ENCODE measurements at places on chromosomes 5 and 9.
A peak's percentile ranks its signal among the peaks of the same experiment; 100 is the strongest.

DNA sequence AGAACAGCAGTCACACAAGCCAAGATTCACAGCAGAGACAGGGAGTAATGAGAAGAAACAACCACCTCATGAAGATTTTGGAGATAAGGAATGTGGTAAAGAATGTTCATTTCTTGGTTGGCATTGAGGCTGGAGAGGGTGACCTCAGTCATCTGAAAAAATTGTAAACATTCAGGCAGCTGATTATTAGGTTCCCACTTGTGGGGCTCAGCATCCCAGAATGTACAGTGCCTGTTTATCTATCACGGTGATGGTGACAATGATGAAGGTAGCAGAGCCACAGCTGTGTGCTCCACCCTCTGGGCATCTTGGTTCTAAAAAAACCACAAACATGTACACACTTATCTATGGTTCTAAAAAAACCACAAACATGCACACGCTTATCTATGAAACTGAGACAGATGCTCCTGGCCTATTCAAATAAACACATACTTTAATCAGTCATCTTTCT, 143.9 kb upstream of the MOCS2 start:
- DNase-seq: no peak

DNA sequence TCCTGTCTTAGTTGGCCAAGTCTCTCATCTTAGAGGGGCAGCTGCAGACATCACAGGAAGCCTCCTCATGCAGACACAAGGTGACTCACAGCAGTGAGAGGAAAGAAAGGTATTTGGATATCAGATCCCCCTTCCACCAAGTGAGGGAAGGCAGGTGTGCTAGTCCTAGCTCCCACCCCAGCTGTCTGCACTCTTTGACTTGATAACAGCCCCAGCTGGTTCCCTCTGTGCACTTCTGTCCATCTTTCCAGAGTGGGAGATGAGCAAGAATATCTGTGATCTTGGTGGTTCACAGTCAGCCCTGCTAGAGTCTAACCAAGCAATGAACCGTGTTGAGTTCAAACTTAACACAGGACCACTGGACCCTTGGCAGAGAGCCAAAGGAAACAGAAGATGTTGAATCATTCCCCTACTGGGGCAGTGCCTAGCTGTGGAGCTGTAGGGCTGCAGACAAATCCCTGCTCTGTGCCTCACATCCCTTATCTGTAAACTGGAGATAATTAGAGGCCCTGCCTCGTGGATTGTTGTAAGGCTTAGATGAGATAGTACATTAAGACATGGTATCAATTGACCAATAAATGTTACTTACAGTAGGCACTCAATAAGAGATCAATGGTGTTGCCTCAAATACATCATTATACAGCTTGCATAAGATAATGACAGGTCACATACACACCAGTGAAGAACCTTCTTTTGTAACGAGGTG, 39.1 kb downstream of the SH3RF2 start:
- DNase-seq: no peak

DNA sequence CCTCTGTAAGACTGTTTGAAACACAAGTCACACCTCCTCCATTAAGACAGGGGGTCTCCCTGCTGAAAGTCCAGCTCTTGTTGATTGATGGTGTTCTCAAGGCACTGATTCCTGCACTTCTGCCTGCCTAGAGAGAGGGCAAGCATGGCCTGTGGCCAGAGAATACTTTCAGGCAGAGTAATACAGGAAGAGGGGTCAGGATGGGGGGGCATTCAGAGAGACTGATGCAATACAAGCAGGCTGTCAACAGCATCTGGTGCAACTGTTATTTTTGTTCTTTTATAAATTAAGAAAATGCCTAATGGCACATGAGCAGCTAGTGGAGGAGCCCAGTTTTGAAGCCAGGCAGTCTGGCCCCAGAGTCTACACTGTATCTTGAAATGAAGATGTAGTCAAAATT, 302.2 kb downstream of the DIRAS2 start:
- DNase-seq: no peak

DNA sequence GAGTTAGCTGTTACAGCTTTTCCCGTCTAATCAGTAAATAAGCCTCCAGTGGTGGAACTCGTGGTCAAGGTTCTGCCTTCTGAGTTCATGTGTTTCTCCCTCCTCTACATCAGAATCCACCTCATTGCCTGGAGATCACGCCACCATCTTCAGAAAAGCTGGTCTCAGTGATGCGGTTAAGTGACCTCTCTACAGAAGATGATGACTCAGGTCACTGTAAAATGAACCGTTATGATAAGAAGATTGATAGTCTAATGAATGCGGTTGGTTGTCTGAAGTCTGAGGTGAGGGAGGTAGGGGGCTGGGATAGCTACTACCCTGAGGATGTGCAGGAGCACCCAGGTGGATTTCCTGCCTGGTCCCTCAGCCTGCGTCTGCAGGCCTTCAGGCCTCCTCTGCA, 13.3 kb downstream of the ODF2 start:
- no peak for DNase-seq

- peak; percentile 73 for DNase-seq
These were observed 5.1 kb upstream of the CDX1 start for GRCh38 chr5:150161242-150162141.

DNA sequence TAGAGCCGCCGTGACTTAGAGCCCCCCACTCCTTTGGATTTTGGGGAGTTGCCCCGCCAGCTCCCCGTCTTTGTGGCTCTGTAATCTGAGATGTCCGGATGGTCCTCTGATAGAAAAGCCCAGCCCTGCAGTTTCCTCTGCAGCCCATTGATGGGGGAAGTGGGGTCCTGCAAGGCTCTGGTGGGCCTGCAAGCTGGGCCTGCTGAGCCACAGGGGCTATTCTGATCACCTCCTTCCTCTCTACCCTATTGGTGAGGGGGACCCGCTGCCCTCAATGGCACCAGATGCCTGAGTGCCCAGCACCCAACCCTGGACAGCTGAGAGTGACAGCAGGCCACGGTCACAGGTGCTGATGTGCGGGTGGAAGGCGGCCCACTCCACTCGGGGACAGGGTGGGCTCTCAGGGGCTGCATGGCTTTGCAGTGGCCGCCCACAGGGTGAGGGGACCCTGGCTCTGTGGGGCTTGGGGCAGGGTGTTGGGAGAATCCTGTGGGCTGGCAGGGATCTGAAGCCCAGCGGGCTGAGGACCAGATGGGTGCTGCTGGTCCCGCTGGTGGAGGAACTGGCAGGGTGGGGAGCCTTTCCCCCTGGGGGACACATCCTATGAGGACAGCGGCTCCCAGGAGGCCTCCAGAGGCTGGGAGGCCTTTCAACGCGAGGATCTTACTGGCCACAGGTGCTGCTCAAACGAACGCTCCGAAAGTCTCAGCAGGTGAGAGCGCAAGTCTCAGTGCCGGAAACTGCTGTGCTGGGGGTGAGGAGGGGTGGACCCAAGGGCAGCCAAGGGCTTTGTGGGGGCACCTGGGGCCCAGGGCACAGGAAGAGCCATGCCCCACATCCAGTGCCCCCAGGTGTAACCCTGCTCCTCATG, 30.0 kb upstream of the LPCAT1 start:
- DNase-seq: no peak

GRCh38 chr5:1118738-1119137, 6.9 kb upstream of the SLC12A7 start:
- no peak for DNase-seq

GRCh38 chr5:159452480-159453167, 122.3 kb upstream of the IL12B start:
- no peak for DNase-seq

DNA sequence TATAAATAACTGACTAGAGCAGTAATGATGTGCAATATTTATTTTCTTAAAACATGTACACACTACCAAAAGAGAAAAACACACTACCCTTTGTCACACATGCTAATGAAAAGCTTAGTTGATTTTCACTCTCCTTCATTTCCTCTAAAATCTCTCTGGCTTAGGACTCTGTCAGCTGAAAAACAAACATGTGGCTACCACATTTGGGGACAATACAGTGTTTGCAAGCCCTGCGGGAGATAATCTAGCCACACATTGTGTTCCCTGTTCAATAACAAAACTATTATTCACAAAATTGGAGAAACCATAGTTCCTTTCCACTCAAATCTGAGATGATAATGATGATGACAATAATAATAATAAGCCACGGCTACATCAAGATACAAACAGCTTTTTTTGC, 3.5 kb upstream of the LOX start:
- DNase-seq: no peak

DNA sequence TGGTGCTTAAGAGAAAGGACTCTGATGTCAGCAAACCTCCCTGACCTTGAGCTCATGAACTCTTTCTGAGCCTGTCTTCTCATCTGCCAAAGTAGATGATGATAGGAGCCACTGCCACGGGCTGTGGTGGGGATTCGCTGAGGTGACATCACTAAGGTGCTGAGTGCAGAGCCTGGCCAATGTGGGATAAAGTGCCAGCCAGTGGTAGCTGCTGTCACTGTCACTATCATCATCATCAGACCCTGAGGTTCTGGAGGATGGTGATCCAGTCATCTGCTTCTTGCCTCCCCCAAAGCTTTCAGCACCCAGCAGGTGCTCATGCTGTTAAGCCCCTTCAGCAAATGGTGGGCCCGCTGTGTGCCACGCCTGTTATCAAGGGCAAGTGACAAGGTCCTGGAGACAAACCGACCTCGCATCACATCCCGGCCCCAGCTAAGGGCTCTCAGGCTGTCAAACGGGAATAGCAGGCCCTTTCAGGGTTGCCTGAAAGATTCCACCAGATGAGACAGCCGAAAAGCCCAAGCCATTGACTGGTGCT, 6.4 kb downstream of the FPGS start:
- DNase-seq: no peak

DNA sequence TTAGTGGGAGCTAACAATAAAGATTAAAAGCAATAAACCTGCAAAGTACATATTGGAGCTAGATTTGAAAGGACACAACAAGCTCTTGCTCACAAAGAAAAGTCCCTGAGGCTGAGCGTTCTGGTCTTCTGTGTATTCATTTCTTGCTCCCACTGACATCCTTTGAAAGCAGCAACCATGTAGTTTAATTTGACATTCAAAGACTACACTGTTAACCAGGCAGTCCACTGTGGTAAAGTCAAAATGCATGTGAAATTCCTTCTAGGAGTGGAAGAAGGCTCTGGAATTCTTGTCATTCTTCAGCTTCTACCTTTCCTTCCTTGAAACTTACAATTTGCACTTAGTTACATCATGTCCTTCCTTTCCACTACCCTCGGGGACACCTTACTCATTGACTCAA, 480.7 kb downstream of the CSNK1G3 start:
- DNase-seq: no peak

DNA sequence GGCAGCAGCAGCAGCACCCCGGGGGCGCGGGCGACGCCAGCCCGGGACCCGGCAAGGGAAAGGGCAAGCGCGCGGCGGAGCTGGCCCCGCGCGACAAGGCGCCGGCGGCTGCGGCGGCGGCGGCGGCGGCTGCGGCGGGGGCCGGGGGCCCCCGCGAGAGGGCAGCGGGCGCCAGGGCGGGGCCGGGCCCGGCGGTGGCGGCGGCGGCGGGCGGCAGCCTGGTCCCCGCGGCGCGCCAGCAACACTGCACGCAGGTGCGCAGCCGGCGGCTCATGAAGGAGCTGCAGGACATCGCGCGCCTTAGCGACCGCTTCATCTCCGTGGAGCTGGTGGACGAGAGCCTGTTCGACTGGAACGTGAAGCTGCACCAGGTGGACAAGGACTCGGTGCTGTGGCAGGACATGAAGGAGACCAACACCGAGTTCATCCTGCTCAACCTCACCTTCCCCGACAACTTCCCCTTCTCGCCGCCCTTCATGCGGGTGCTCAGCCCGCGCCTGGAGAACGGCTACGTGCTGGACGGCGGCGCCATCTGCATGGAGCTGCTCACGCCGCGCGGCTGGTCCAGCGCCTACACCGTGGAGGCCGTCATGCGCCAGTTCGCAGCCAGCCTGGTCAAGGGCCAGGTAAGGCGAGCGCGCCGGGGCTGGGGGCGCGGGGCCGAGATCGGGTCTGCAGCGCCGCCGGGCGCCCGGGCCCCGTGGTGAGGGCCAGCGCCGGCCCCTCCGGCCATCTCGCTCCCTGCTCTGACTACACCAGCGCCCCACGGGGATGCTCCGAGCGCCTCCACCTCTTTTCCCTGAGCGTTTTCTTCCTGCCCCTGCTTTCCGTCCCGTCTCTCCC, at the start of gene UBE2QL1:
Gene UBE2QL1 (plus strand): TSS at position 238 of the 843 bp plus-strand sequence. CDS start 35 bp downstream, at position 273.
- DNase-seq: no peak

GRCh38 chr9:125763394-125763801, 16.2 kb downstream of the PBX3 start:
- no peak for DNase-seq

DNA sequence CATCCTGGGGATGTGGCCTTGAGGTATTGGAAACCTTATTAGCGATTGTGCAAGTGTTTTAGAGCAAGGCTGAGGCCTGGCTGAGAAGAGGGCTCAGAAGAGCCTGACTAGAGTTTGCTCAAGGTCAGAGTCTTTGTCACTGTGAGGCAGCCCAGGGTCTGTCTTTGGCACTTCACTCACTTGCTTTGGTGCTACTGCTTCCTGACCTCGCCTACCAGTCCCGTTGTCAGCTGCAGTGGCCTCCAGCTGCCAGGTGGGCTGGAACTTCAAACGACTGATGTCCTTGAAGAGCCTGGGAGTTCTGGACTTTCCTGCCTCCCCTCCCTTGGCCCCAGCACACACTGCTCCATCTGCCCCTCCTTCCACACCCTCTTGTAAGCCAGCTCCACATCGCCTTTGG, 228.0 kb downstream of the SNX18 start:
- no peak for DNase-seq

DNA sequence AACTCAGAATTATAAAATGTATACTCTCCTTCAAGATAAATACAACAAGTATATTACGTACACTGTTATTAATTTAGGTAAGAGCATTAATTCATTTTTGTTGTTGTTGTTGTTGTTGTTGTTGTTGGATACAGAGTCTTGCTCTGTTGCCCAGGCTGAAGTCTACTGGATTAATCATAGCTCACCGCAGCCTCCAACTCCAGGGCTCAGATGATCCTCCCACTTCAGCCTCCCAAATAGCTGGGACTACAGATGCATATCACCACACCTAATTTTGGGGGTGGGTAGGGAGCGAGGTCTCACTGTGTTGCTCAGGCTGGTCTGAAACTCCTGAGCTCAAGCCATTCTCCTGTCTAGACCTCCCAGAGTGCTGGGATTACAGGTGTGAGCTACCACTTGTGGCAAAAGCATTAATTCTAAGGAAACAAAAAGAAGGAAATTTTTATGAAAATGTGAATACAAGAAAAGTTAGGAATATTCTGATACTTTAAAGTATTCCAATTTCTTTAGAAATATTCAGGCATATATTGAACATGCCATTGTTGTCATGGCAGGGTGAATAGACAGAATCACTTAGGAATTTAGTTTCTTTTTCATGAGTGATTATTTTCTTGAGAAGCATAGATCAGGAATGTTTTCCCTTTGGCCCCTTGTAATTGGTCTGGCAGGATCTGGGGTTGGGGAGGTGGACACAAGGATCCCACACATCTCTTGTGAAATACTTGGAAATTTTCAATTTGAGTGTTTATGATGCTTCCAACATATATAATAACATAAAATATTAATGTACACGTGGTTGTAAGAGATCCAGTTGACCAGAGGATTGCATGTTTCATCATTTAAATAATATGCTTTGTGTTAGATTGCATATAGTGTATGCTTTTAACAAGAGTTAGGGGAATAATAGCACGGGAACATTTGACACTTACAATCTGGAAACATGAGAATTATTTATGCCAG, 263.6 kb downstream of the FANCC start:
- DNase-seq: no peak

- no peak for DNase-seq
These were observed 47.3 kb upstream of the CDKN2AIPNL start for GRCh38 chr5:134459010-134459403.
